Thoracic aorta (tissue), 2 donors: ENCODE measurements at places on chromosomes 6 and 20. TPM values are rescaled to one million over a fixed set of nuclear protein-coding genes. Genes with fewer than 3 reads are reported as not detected.

The F13A1 gene
- 228 TPM for total RNA-seq

The PLAGL2 gene
- 7.5 TPM for total RNA-seq

- no peaks in the 10 kb centered on the region for H3K4me1 ChIP-seq
- H3K27me3 ChIP-seq, result no peaks in the 10 kb centered on the region
- H3K36me3 ChIP-seq, result no peaks in the 10 kb centered on the region
- no peak overlapping the region for H3K4me3 ChIP-seq
Measured at GRCh38 chr20:20816969-20817755, 104.7 kb upstream of the RALGAPA2 start.

DNA sequence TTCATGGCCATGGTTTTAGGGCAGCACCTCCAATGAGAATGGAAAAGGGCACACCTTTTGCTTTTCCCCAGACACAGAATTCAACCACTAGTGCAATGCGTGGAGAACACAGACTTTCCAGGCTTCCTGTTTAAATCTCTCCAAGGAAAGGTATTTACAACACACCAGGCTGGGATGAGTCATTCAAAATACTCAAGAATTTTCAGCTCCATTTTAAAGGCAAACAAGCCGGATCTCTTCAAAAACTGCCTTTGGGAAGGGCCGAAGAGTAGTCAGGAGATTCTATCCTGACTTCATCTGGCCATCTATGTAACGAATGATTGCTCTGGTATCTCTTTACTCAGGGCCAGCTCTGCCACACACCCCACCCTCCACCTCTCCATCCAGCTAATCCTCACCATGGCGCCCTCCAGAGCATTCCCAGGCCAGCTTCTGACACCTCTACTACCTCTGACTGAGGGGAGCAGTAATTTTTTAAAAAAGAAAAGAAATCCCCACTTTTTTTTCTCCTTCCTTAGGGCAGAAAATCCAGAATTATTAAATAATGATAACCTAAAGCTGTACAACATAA, 254.6 kb downstream of the LY86 start:
- no peaks in the 10 kb centered on the region for H3K4me1 ChIP-seq
- no peak overlapping the region for H3K4me3 ChIP-seq
- H3K27me3 ChIP-seq, result no peaks in the 10 kb centered on the region
- H3K36me3 ChIP-seq, result no peaks in the 10 kb centered on the region
- no peak overlapping the region for H3K27ac ChIP-seq

DNA sequence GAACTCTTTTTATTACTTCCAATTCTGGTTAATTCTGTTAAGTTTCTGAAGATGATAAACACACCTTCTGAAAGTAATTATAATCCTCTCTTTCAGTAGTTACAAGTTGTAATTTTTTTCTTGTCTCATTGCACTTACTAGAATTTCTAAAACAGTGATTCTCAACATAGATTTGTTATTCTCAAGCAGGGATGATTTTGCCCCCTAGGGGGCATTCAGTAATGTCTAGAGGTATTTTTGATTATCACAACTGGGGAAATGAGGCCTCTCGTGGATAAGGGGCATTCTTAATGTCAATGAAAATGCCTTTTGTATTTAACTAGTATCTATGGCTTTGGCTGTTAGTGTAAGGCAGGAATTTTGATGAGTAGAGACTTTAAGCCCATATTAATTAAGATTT, 39.4 kb upstream of the MAFB start:
- no peaks in the 10 kb centered on the region for H3K27me3 ChIP-seq
- no peak overlapping the region for H3K4me3 ChIP-seq
- H3K27ac ChIP-seq, result no peak overlapping the region
- H3K4me1 ChIP-seq, result no peaks in the 10 kb centered on the region

DNA sequence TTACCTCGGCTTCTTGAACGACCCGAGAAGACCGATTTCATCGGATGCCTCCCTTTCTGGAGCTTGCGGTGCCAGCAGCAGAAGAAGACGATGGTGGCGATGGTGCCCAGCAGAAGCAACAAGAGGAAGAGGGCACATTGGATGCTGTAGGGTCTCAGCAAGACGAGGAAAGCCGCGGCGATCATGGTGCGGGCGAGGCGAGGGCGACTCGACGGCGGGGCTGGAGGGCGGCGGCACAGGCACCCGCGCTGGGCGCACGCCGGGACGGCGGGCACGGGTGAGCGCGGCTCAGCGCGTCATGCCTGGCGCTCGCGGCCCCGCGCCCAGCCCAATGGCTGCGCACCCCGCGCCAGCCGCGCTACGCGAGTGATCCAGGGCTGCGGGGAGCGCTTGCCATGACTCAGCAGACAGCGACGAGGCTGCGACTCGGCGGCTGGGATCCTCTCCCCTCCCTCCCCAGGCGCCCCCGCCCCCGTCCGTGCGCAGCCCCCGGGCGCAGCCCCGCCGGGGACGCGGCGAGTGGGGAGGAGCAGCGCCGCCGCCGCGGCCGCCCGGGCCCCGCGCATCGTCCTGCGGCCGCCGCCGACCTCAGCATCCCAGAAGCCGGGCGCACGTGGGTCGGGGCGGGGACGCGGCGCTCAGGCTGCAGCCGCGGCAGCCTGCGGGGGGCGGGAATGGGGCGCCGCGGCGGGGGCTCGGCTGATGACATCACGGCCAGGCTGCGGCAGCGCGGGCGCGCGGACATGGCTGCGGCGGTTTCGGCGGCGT, at the start of gene BEND6:
Gene BEND6, plus strand, starts transcription at position 705 of the 768 bp plus-strand sequence. CDS start 26,704 bp downstream, outside the sequence.
- no peak for DNase-seq
- peaks cover 20% of the 10 kb centered on the region for H3K4me1 ChIP-seq
- H3K4me3 ChIP-seq, result peak within 1 kb of the TSS; percentile 86
- no peaks in the 10 kb centered on the region for H3K36me3 ChIP-seq

GRCh38 chr20:63553251-63553932, 567 bp upstream of the FNDC11 start:
- peaks cover 3% of the 10 kb centered on the region for H3K4me1 ChIP-seq
- peak overlapping the region; percentile 77 for H3K4me3 ChIP-seq
- peaks cover 3% of the 10 kb centered on the region for H3K27me3 ChIP-seq
- H3K36me3 ChIP-seq, result no peaks in the 10 kb centered on the region
- no peak overlapping the region for H3K27ac ChIP-seq

DNA sequence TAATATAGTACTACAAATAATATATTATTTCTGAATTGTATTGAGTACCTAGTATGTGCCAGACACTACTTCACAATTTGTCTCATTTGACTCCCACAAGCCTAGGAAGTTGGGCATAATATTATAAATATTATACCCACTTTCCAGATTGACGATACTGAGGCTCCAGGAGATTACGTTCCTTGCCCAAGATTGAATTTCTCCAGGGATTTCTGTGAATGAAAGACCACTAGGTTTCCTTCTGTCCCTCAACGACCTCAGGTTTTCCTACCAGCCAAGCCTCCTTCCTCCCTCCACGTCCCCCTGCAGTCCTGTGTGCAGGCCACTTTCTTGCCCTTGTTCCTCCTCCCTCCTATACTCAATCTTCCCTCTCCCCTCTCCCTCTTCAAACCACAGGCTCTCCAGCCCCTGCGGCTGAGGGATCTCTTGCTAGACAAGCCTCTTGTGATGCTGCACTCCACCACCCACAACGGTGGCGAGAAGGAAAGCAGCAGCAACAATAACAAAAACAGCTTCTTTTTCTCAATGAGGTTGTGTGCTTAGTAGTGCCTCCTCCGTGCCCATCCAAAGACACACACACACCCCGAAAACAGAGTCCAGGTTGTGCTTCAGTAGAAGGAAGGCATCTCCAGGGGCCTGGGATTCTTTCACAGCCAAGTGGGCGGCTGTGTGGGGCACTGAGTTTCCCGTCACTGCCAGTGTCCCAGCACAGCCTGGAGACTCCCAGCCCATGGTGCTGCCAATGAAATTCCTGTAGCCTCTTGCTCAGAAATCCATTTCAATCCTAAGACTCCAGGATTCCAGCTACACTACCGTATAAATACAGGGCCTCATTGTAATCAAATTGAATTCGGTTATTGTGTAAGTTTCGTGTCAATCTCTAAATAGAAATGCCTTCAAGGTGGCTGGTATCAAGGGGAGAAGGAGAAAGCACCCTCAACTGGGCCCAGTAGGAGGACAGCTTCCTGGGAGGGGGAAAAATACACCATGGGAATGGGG, 94.4 kb downstream of the NCR2 start:
- DNase-seq, result no peak
- peaks cover 37% of the 10 kb centered on the region for H3K4me1 ChIP-seq
- no peak overlapping the region for H3K4me3 ChIP-seq
- peak overlapping the region; percentile 83 for H3K27ac ChIP-seq

GRCh38 chr6:28167926-28168325, 26.2 kb downstream of the ZKSCAN8 start:
- H3K27ac ChIP-seq, result no peak overlapping the region
- H3K36me3 ChIP-seq, result no peaks in the 10 kb centered on the region
- DNase-seq, result no peak
- H3K27me3 ChIP-seq, result no peaks in the 10 kb centered on the region
- no peaks in the 10 kb centered on the region for H3K4me1 ChIP-seq

- no peaks in the 10 kb centered on the region for H3K27me3 ChIP-seq
- DNase-seq, result no peak
- no peaks in the 10 kb centered on the region for H3K36me3 ChIP-seq
- peak overlapping the region; percentile 67 for H3K4me3 ChIP-seq
- peak overlapping the region; percentile 93 for H3K27ac ChIP-seq
- H3K4me1 ChIP-seq, result peaks cover 9% of the 10 kb centered on the region
Measured at GRCh38 chr20:25532971-25533391, 52.4 kb downstream of the NINL start.

- H3K4me3 ChIP-seq, result no peak overlapping the region
- H3K36me3 ChIP-seq, result peaks cover 17% of the 10 kb centered on the region
- H3K27me3 ChIP-seq, result no peaks in the 10 kb centered on the region
- no peaks in the 10 kb centered on the region for H3K4me1 ChIP-seq
Measured at GRCh38 chr20:63291811-63292210, 1.2 kb upstream of the COL20A1 start.

GRCh38 chr6:44162876-44163625, 4.4 kb downstream of the CAPN11 start:
- no peaks in the 10 kb centered on the region for H3K36me3 ChIP-seq
- H3K27ac ChIP-seq, result no peak overlapping the region
- H3K4me1 ChIP-seq, result no peaks in the 10 kb centered on the region
- H3K27me3 ChIP-seq, result no peaks in the 10 kb centered on the region
- no peak overlapping the region for H3K4me3 ChIP-seq
